Stimulated activated CD4-positive, alpha-beta T cell treated with anti-CD3 and anti-CD28 coated beads, Interleukin-2, amount 100 ng/mL, for 4 hours (primary cell): ENCODE measurements at places on chromosomes 13 and 19.

- no peak for DNase-seq
Observed at GRCh38 chr13:111857846-111858560, 208.9 kb upstream of the SOX1 start.

DNA sequence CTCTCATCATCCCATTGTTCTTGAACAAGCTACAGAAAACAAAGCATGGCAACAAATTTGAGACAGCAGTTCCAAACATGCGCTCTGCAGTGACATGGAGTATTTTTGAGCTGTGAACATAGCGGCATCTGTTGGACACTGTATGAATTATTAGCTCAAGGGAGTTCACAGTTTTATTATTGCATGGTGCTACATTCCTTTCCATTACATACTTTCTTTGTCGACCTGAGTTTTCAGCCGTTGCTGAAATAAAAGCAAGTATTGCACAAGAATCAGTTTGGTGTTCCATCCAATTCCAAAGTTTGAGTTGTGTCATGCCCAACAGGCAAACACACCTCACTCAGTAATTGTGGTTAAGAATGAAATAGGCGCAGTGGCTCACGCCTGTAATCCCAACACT lies 30.1 kb upstream of the METTL21C start:
- no peak for DNase-seq

DNA sequence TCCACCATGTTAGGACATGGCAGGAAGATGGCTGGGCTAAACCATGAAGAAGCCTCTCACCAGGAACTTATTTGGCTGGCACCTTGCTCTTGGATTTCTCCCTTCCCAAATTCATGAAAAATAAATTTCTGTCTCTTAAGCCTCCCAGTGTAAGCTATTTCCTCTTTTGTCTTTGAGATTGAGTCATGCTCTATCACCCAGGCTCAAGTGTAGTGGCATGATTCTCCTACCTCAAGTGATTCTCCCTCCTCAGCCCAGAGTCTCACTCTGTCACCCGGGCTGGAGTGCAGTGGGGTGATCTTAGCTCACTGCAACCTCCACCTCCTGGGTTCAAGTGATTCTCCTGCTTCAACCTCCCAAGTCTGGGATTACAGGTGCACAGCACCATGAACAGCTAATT lies 12.6 kb downstream of the ZNF888 start:
- DNase-seq = no peak

DNA sequence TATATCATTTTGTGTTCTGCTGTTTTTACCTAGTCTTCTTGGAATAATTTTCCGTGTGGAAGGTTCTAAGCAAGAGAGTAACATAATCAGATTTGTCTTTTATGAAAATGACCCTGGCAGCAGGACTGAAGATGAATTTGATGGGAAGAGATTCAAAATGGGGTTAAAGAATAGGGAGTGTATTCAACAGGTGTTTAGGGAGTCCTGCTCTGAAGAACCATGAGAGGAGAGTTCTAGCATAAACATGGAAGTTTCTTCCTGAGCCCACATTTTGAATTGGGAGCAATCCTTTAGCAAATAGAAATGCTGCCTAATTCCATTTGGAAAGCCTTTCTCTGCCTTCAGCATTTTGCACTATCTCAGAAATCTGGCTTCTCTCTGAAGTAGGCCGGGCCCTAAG lies 127.0 kb downstream of the CDK8 start:
- DNase-seq = no peak

DNA sequence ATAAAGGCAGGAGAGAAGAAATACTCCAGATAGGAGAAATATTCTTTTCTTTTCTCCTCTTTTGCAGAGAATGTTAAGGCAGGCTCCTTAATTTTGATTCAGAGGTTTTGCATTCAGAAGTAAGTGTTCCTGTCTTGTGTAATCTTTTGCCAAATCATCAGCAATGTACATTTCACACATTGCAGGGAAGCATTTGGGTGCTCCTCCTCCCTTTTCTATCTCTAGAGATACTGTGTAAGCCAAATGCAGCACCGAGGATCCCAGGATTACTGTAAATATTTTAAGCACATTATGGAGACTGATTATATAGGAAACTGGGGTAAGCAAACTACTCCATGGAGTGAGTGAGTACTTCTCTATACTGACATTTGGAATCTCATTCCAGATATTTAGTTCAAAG lies 7.2 kb downstream of the ATP8A2 start:
- no peak for DNase-seq
